K562 (cell line): ENCODE measurements at places on chromosomes 5 and 9. TPM values are rescaled to one million over a fixed set of nuclear protein-coding genes. Genes with fewer than 3 reads are reported as not detected.

Gene WNT8A
- not detected in 2 replicates for polyA plus RNA-seq

- no peak for DNase-seq
These were observed 93.2 kb downstream of the NLN start for GRCh38 chr5:65815161-65815560.

- no peak for DNase-seq
These were observed 69.3 kb downstream of the KIAA1958 start for GRCh38 chr9:112555844-112556482.

DNA sequence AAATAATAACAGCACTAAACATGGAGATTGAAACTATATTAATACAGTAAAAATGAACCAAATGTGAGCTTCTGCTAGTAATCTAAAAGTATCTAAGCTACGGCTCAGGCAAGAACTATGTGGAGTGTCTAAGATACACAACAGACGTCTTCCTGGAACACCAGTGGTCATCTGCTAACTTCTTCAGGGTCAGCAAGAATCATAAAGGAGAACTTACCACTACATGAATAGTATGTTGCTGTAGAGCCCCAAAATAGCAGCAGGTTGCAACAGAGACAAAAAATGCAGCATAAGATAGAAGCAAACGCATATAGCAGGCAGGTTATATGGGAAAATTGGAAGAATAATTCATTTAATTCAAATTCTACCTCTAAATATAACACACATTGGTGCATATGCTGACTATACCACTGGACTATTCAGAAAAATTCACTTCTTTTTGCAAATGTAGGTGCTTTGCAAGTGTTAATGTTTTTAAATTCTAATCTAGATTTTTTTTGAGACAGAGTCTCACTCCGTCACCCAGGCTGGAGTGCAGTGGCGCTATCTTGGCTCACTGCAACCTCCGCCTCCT lies 27.1 kb downstream of the DCTN4 start:
- no peak for DNase-seq

- no peak for DNase-seq
These were observed 568.9 kb downstream of the DMRTA1 start for GRCh38 chr9:23015557-23015956.

- no peak for DNase-seq
These were observed at the start of gene PRLR for GRCh38 chr5:35230038-35230611. TSS of gene PRLR (minus strand) at chr5:35230487. CDS start at chr5:35089620, 140,867 bp downstream.

- no peak for DNase-seq
These were observed 44.7 kb upstream of the HMGCS1 start for GRCh38 chr5:43357878-43358281.

DNA sequence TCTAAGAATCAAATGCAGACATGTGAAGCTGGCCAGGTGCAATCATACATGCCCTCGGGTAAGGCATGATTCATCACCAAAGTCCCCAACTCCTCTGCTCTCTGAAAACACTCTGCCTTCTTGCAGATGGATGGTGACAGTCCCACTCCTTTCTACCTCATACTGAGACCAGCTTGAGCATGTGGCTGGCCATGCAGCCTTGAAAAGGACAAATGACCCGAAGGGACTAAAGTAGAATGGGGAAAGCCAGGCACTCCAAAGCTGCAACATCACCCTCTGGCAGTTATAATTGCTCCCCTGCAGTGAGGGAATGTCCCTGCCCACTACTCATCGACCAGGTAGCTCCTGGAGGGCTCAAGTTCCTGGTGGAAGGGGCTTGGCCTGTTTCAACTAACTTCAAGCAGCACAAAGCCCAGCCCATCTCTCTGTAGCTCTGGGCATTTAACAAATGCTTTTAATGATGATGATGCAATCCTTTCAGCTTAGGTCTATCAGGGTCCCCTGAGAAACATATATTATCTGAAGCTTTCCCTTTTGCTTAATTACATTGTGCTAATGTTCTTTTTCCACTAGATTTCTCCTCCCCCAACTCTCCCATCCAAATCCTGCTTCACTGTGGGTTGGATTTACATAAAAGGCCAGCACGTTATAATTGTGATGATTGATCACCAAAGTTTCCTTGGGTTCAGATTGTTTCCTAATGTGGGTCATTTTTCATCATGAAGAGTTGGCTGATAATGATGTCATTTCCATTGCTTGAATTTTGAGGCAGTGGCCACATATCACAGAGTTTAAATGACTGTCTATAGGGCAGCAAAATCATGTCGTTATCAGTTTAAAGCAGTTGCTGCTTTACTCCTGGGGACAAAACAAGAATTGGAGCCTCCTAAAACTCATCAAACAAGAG lies 436.5 kb upstream of the SLC30A5 start:
- no peak for DNase-seq

DNA sequence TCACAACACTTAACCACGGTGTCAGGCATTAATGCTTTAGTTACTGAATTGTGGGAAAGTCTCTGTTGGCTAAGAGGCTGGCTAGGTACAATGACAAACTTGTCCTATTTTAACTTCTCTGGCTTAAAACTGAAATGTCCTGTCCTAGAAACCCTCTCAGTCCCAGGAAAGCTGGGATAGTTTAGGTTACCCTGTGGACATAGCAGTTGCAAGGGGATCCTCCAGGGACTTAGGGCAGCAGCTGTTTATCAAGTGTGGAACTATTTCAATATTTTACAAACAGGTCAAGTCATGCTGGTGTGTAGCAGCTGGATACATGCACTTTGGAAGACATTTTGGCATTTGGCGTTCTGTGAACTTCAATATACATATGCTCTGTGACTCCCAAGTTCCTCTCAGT lies 95.0 kb upstream of the ARRDC3 start:
- DNase-seq: no peak

DNA sequence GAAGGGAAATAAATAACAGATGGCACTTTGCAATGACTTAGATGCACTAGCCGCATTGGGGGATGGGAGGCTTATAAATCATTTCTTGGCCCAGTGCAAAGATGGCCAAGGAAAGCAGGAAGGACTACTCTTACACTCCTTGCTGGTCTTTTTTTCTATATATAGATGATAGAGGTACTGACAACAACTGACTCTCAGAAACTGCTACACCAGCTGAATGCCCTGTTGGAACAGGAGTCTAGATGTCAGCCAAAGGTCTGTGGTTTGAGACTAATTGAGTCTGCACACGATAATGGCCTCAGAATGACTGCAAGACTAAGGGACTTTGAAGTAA lies 1.7 kb downstream of the CCNG1 start:
- DNase-seq: no peak
